NCI-H524 treated with DMSO at 0.1 percent for 48 hours (cell line): ENCODE measurements at places on chromosomes 4 and X.

DNA sequence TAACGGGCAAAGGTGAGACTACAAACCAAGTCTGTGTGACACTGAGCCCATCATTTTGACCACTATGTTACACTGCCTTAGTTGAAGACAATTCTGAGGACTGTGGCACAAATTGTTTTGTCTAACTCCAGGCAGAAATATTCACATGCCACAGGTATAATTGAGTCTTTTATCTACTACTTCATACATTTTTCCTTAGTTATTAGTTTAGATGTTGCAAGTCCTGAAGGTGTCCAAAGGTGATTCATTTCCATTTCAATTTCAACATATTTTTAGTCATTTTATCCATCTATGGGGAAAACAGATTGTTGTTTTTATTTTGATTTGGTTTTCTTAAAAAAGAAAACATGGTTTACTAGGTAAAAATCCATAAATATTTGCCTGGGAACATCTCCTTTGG, 341.7 kb upstream of the SMIM31 start:
- DNase-seq = no peak

DNA sequence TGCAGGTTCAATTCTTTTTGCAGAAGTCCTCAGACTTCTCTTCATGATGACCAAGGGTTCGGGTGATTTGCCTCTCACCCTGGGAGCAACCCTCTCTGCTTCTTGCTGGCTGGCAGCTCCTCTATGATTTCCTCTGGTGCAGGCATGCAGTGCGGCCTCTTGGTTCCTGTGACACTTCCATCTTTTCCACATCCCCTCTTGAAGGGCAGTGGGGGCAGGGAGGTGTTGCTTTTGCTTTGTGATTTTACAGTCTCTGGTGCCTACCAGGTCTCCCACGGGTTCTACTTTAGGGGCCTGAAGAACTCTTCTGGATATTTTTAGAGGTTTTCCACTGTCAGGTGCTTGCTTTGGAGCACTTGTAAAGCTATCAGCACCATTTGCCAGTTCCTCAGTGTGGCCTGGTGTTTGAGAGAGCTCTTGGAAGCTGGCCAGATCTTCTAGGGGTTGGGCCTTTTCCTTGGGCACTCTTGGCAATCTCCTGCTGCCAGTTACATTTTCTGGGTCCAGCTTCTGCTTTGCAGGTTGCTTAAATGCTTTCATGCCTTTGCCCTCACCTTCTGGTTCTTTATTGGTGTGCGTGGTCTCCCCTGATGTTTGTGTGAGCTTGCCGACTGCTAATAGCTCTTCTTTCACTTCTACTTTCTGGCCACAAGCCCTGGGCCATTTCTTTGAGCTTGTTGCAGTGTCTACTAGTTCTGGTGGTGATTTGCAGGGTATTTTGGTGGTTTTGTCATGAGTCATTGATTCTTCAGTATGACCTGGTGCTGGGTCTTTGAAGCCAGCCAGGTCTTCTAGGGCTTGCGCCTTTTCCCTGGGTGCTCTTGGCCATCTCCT, 11.5 kb upstream of the CHST7 start:
- DNase-seq = no peak

DNA sequence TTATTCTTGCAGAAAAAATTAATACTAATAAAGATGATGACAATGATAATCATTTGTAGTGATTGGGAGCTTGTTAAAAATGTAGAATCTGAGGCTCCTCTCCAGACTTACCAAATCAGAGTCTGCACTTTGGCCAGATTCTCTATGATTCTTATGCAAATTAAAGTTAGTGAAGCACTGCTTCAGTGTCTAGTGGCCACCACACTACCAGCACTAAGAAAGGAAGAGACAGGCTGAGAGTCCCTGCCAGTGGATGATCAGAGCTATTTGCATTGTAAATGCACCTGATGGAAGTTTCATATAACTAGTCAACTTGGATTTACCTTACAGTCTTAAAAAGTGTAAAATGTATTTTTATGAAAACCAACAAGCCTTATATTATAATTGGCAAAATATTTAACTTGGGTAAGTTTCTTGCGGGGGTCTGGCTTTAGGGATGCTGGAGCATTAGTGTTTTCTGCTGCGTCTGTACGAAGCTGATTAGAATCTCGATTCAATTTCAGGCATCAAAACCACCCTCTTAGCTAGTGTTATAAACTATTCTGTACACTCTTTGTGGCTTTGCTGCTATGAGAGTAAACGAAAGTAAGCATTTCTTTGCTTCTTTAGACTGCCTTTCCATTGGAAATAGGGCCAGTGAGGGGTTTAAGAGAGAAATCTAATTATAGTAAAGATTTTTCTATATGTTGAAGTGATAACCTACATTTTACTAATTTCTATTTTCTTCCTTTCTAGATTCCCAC, 114.1 kb downstream of the TLL1 start:
- DNase-seq = no peak

- DNase-seq = no peak
Measured at GRCh38 chrX:123814343-123814742, 45.5 kb upstream of the XIAP start.

DNA sequence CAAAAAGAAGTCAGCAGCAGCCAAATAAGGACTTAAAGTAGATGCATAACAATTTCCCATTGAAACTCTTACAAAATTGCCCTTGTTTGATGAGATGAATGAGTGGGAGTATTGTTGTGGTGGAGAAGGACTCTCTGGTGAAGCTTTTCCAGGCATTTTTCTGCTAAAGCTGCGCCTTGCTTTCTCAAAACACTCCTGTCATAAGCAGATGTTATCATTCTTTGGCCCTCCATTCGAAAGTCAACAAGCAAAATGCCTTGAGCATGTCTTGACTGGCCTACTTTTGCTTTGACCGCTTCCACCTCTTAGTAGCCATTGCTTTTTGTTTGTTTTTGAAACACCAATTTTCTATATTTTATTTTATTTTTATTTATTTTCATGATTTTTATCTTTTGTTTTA, 340.9 kb upstream of the FGF13 start:
- no peak for DNase-seq

- DNase-seq = no peak
Measured at GRCh38 chr4:88528861-88529260, 5.3 kb upstream of the PYURF start.

- no peak for DNase-seq
Measured at GRCh38 chr4:98510757-98511517, 147.5 kb downstream of the TSPAN5 start.
